WERI-Rb-1 (cell line): ENCODE measurements at places on chromosomes 3 and 15.

DNA sequence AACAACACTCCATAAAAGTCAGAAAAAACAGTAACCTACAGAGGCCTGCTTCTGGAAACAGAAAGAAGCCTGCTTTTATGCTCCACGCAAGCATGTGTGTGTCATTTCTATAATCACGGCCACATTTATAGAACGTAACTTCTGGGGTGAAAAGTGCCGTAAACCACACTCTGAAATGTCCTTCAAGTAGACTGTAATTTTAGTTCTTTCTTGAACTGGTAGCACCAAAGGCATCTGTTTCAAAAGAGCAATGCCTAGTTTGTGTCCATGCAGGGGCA lies 19.5 kb upstream of the CMTM7 start:
- no peak for DNase-seq

GRCh38 chr15:50353975-50354837 lies 792 bp downstream of the GABPB1 start:
- peak; percentile 48 for DNase-seq

DNA sequence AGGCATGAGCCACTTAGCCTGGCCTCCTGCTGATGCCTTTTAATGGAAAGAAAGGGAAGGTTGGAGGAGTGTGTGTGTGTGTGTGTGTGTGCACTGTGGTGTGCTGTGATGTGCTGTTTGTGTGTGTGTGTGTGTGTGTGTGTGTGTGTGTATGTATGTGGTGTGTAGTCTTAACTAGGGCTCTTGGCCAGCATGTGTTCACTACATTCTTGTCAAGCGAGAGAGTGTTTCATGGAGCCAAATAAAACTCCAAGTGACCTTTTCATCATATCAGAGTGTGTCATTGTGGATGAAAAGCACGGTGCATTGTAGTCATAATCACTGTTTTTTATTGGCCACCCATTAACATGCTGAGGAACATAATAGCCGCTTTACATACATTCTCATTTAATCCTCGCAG lies 30.8 kb upstream of the BHLHE40 start:
- DNase-seq = no peak

GRCh38 chr15:67967871-67968431 lies 86.2 kb upstream of the PIAS1 start:
- DNase-seq = peak; percentile 97

- no peak for DNase-seq
Observed at GRCh38 chr15:61828860-61829513, 231.3 kb downstream of the VPS13C start.

GRCh38 chr3:17645074-17645698 lies 97.2 kb downstream of the TBC1D5 start:
- DNase-seq = peak; percentile 20

- no peak for DNase-seq
Observed at GRCh38 chr3:15713364-15713763, 84.4 kb downstream of the ANKRD28 start.

GRCh38 chr15:27871078-27871901 lies 227.8 kb downstream of the OCA2 start:
- DNase-seq = no peak

DNA sequence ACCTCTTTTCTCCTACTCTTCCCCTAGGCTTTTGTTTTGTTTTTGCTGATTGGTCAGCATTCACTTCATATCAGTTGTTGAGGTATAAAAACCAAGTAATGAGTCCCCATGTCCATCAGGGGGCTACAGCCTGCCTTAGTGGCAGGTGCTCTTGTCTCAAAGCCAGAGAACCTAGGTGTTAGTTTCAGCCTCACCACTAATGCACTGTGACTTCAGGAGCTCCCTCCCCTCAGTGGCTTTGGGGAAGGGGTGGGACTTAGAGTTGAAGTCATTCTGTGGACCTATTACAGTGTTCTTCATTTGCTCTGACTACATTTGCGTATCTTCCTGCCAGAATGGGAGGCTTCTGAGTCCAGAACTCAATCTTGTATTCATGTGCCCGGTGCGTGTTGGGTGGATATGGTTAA lies 41.6 kb downstream of the NR2C2 start:
- DNase-seq = peak; percentile 14

DNA sequence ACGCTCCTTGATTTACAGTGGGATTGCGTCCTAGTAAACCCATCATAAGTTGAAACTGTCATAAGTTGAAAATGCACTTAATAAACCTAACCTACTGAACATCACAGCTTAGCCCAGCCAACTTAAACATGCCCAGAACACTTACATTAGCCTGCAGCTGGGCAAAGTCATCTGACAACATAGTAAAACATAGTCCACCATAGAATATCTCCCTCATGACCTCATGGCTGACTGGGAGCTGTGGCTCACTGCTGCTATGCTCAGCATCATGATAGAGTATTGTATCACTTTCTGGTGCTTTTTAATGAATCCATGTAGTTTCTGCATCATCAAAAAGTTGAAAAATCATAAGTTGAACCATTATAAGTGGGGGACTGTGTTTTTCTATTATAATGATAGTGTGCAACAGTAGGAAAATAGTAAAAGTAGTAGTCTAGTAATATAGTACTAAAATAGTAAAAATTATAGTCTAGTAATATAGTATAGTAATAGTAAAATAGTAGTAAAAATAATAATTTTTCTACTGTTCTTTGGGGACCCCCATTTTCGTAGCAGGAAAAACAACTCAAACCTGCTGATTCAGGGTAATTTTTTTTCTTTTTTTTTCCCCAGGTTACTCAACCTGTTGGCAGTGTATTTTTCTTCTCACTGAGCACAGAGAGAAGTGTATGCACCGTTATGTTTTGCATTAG lies 233.5 kb downstream of the MYRIP start:
- no peak for DNase-seq

DNA sequence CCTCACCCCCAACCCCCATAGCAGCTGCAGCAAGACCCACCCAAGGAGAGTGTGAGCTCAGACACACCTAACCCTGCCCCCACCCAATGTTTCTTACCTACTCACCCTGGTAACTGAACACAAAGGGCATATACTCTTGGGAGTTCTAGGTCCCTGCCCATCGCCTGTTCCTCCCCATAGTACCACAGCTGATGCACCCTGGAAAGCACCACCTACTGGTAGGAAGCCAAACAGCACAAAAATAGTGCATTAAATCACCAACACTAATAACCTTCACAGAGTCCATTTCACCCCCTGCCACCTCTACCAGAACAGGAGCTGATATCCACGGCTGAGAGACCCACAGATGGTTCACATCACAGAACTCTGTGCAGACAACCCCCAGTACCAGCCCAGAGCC lies 245.2 kb downstream of the EFHB start:
- no peak for DNase-seq

- no peak for DNase-seq
Observed at GRCh38 chr3:140292684-140293083, 357.7 kb downstream of the CLSTN2 start.

- DNase-seq = no peak
Observed at GRCh38 chr3:57298041-57298440, 5.6 kb upstream of the ASB14 start.

DNA sequence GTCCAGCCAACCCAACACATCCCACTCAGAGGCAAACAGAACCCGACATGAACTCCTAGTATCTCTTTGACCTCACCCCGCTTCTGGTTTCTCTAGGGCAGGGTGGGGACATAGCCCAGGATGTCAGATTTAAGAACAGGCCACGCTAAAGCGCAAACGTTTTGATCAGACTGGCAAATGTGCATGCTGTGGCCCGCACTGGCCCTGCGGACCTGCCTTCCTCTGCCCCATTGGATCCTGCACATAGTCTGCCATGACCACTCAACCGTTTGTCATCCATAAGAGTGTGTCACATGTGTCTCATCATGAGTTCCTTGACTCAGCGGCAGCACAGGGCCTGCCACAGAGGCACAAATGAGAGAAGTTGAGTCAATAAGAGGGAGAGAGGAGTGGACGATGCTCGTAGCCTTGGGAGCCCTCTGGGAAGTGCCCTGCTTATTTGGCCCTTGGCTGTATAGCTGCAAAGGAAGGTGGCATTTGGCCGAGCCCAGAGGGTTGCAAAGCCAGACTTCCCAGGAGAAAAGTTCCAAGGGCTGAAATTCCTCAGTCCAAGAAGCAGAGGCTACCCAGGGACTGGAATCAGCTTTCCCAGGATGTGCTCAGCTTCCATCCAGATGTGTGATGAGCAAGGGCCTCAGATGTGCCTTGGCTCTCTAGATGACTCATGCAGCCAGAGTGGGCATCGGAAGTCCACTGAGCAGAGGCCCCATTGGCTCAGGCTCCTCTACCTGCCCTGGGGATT lies 55.5 kb upstream of the SLCO2A1 start:
- no peak for DNase-seq

GRCh38 chr3:58722561-58722960 lies 56.0 kb upstream of the FAM3D start:
- DNase-seq = no peak

DNA sequence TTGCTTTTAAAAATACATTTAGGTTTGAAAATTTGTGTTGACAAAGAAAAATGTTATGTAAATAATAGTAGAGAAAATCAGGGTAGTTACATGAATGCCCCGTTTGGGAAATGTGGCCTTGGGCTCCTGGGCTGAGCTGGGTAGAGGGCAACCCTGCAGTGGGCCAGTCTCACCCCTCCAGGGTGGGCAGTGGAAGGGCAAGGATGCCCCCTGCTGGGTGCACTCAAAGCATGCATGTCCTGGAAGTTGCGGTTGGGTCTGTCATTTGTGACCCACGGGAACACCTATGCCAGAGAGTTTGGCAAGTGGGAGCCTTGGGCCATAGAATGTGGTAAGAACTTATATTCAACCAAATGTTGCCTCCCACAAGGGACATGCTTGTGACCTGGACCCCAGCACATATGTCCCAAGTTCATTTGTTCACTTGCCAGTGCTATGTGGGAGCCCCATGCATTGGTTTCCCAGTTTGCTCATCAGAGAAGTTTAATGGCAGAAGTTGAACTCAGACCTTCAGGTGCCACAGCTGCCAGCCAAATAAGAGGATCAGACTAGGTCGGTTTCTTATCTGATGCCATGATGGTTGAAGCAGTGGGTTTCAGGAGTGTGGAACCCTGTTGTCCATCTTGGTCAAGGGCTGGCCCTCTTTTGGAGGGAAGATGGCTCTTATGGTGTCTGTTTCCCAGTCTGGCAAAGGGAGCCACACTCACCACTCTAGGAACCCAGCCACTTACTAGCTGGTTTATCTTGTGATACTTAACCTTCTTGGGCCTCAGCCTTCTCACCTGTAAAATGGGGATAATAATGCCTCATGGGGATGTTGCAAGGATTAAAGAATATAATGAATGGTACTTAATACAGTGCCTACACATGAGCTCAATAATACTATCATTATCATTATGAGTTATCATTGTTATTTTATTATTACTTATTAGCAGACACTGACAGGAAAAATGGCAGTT lies 2.5 kb upstream of the PLCB2 start:
- peak; percentile 80 for DNase-seq

GRCh38 chr15:48634893-48635292 lies 10.6 kb downstream of the FBN1 start:
- no peak for DNase-seq

DNA sequence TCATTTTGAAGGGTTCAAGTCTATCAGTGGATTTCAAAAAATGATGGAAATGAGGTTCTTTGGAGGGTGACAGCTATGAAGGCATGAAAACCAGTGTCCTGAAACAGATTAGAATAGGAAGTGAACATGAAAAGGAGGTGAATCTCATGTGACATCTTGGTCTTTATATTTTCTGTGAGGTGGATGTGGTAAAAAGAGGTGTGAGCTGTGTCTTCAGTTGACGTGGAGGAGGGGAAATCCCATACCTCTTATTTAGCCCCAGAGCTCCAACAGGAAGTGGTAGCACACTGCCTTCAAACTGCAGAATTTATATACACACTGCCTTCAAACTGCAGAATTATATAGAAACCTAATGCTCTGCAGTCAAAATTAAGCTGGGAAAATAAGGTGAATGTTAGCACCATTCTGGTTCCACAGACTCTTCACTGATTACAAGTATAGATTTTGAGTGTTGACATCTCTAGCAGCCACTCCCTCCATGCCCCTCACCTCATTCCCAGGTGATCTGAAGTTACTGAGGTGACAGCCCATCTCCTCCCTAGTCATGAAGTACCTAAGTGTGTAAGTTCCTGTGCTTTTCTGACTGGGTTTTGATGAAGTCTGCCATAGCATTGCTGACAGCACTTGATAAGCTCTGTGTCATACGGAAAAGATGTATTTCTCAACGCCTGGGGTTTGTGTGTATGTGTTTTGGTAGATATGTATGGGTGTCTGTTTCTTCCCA lies 2.7 kb downstream of the RAB8B start:
- no peak for DNase-seq

GRCh38 chr3:19903649-19904048 lies 30.4 kb downstream of the EFHB start:
- no peak for DNase-seq

DNA sequence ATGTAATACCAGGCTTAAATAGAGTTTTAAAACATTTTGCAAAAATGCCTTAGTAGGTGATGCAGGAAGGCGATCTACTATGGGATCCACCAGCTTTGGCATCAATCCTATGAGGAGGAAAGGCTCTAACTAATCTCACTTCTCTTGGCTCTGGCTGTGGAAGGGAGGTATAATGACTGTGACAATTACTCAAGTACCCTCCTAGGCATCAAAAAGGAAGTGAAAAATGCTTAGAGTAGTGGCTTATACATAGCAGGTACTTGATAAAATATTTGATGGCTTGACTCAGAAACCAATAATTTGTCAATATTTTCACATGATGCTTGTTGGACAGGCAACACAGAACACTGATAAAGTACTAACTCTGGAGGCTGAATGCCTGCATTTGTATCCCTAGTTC lies 34.1 kb upstream of the SERPINI2 start:
- DNase-seq = no peak

DNA sequence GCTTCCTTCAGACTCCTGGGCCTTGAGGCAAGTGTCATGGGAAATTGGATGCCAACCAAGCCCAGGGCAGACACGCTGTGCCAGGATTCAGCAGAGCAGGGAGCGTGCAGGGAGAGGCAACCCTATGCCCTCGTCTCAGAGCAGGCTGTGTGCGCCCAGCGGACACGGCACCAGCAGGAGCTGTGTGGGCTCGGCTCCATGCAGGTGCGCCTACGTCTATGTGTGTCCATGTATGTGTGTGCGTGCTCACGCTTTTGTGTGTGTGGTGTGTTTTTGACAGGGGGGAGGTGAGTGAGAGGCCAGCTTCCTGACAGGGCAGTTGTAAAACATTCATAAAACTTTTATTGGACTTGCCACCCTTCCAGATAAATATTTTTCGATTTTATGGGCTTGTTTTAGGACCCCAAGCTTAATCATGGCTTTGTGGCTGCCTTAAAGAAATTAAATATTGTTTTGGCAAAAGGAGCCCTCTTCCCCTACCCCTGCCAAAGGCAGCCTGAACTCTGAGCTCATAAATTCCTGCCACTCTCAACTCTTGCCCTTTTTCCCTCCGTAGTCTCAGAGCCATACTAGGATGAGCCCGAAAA lies 84.4 kb downstream of the DNAJB8 start:
- no peak for DNase-seq

- DNase-seq = no peak
Observed at GRCh38 chr3:149277331-149277813, 55.7 kb upstream of the CP start.

- no peak for DNase-seq
Observed at GRCh38 chr3:71111784-71112440, 471.6 kb downstream of the FOXP1 start.

- DNase-seq = peak; percentile 69
Observed at GRCh38 chr3:72274493-72275330, 489.8 kb upstream of the PROK2 start.
